ENCODE measurements at places on chromosomes 7 and 10.

DNA sequence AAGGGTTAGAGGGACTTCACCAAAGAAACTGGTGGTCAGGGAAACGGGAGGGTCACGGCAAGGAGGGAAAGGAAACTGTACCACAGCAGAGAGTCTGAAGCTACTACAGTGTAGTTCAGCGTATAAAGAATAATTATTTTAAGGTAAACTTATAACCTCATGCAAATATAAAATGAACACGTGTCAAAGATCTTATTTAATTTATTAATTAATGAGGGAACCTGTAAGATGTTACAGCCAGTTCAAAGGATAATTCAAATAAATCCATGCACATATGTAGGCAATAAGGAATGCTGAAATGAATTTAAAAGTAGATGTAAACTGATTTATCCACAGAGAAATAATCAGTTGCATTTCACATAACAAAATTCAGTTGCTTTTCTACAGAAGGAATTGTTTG is 49.4 kb upstream of the ATRNL1 start:
- no peak for DNase-seq

DNA sequence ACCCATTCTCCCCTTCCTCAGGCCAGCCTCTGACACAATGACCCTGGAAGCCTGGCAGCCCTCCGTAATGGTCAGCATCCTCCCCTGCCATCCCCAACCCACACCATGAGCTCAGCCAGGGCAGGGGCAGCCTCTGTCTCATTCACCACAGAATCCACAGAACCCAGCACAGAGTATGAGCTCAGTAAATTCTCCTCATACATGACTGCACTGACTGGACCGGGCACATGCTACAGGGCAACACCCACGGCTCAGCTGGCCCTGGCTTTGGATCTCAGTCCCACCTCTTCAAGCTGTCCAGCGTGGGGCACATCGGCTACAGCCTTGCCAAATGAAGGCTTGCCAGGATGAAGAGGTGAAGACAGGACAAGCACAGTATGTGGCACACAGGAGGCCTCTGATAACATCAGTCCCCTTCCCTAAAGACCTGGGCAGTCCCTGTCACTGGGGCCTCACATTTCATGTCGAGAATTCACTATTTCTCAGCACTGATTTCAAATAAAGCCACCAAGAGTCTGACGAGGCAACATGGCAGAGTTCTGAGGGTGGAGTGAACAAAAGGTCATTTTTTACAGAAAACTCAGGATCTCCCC is 7.9 kb downstream of the GPRIN2 start:
- DNase-seq: no peak

GRCh38 chr7:44930921-44931320 is 45.6 kb upstream of the PURB start:
- no peak for DNase-seq

DNA sequence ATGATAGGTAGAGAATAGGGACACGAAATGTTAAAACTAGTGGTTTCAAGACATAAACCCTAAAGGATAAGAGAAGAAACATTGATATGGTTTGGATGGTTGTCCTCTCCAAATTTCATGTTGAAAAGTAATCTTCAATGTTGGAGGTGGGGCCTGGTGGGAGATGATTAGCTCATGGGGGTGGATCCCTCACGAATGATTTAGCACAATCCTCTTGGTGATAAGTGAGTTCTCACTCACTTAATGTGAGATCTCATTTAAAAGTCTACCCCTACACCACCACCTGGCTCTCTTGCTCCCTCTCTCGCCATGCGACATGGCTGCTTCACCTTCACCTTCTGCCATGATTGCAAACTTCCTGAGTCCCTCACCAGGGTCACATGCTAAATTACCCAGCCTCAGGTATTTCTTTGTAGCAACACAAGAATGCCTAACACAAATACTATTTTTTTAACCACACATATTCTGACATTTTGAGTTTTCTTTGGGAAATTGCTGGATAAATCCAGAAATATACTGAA is 242.4 kb upstream of the PHF14 start:
- no peak for DNase-seq

DNA sequence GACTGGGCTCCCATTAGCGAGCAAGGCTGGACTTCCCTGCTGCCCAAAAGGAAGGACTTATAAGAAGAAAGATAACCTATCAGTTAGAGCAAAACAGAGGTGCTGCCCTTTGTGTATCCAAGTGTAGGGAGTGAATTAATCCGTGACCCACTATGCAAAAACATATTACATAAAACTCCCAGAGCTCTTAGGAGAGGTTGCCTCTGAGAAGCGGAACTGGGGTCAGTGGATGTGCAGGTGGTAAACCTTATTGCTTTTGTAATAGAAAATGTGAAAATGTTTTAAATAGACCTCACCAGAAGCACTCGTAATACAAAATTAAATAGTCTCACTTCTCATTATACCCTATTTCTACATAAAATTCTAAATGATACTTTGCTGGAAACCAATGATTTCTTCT is 17.1 kb upstream of the IL6 start:
- no peak for DNase-seq

DNA sequence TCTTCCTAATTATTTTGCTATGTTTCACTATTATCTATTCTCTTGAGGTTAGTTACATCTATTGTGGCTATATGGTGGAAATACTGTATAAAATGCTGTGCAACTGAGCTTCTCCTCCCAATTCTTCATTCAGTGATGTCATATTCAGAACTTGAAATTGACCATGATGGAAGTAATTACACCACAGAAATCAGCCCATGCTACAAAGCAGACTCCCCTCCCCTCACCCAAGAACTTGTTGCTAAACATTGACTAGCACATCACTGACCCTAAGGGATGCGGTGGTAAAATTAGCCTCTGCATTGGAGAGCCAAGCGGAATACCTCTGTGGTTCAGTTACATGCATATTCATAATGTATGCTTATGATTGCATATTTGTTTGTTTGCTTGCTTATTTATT is 8.8 kb downstream of the CALD1 start:
- no peak for DNase-seq

- no peak for DNase-seq
Measured at GRCh38 chr10:47042199-47042473, 130.9 kb downstream of the PTPN20 start.

- DNase-seq: no peak
Measured at GRCh38 chr10:129467359-129468064, 471 bp downstream of the MGMT start.

- no peak for DNase-seq
Measured at GRCh38 chr10:132506711-132507408, 30.7 kb upstream of the INPP5A start.

GRCh38 chr7:94127026-94127425 is 122.9 kb upstream of the BET1 start:
- no peak for DNase-seq

GRCh38 chr10:59781511-59781910 is 28.3 kb upstream of the MRLN start:
- DNase-seq: no peak

- no peak for DNase-seq
Measured at GRCh38 chr7:105594034-105594433, 12.7 kb upstream of the EFCAB10 start.

GRCh38 chr7:44505595-44505994 is 15.1 kb upstream of the NUDCD3 start:
- DNase-seq: no peak

- no peak for DNase-seq
Measured at GRCh38 chr7:157889480-157889879, 552.7 kb downstream of the DNAJB6 start.

- DNase-seq: no peak
Measured at GRCh38 chr7:91344911-91345310, 80.7 kb downstream of the FZD1 start.

GRCh38 chr7:100811480-100811879 is 15.8 kb downstream of the EPHB4 start:
- no peak for DNase-seq

DNA sequence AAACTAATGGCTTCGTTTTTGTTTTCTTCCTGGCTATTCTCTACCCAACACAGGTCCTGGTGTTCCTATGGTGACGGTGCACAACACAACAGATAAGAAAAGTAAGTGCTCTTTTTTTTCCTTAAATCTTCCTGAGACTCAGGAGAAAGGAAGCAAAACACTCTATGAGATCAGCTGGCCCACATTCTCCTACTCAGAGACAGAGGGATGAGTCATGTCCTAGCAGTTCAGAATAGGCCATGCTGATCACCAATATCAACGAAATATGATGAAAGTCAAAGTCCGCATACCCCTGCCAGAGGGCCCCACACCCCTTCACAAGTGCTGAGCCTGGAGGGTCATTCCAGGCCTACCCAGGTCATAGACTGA is 149.2 kb downstream of the PAXIP1 start:
- DNase-seq: no peak

- no peak for DNase-seq
Measured at GRCh38 chr10:69480068-69480412, 28.8 kb downstream of the TSPAN15 start.

GRCh38 chr7:130092598-130092997 is 22.3 kb downstream of the KLHDC10 start:
- no peak for DNase-seq

DNA sequence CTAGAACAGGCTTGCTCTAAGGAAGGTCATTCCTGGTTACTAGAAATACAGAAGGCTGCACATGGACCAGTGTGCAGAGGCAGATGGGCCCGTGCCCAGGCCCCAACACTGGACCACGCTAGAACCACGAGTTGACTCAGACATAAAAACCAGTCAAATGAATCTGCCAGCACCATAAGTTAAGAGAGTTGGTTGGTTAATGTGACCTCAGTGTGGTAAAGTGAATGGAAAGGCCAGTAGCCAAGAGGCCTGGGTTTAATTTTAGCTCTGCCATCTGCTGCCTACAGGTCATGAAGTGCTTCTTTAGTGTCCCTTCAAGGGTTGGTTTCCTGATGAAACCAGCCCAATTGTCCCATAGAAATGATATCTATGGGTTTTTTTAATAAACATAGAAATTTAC is 329.6 kb upstream of the NRP1 start:
- DNase-seq: no peak

DNA sequence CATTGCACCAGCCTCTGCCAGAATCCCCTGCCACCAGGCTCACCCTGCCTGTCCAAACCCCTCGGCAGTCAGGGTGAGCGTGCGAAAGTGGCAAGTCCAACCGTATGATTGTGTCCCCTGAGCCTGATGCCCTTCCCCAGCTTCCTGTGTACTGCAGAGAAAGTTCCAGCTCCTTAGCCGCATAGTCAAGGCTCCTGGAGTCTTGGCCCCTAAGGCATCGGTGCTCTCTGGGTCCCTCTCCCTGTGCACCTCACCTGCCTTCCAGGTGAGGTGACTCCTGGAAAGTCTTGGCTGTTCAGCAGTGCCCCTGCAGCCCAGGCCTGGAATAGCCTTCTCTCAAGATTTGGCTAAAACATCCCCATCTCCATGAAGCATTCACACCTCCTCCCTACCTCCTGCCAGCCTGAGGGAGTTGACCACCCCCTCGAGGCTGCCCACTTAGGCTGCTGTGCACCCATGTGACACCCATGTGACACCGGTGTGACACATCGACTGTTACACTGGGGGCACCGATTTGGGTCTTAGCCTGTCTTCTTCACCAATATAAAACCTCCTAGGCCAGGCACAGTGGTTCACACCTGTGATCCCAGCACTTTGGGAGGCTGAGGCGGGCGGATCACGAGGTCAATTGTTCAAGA is 56.1 kb upstream of the ELN start:
- no peak for DNase-seq

DNA sequence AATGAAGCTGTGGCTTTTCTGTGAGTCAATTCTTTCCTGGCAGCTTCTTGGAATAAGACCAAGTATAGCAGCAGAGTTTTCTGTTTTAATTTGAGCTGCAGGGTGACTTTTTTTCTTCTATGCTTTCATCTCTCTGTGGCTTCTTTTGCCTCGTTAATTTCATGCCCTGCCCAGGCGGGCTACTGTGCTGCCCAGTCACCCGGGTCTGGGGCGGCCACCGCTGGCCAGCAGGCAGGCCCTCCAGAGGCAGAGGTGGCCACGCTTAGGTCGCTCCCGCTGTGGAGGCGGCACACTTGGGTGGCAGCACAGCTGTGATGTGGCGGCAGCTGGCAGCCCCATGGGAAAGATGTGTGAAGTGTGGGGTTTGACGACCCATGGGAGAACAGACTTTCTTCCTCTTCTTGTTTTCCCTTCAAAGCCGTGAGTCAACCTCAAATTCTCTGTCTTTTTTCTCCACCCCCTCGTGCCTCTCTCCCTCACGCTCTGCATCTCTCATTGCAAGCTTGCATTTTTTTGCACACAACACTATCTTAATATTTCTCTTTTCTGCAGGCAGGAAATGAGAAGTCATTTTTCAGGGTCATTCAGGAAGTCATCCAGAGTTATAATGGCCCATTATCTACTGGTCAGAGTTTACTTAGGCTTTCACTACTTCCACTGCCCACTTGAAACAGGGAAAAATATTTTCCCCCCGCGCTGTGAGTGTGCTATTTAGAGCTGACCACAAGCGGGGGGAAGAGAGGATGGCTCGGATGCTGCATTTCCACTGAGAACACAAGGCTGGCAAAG is 67.8 kb downstream of the EGFR start:
- DNase-seq: no peak

DNA sequence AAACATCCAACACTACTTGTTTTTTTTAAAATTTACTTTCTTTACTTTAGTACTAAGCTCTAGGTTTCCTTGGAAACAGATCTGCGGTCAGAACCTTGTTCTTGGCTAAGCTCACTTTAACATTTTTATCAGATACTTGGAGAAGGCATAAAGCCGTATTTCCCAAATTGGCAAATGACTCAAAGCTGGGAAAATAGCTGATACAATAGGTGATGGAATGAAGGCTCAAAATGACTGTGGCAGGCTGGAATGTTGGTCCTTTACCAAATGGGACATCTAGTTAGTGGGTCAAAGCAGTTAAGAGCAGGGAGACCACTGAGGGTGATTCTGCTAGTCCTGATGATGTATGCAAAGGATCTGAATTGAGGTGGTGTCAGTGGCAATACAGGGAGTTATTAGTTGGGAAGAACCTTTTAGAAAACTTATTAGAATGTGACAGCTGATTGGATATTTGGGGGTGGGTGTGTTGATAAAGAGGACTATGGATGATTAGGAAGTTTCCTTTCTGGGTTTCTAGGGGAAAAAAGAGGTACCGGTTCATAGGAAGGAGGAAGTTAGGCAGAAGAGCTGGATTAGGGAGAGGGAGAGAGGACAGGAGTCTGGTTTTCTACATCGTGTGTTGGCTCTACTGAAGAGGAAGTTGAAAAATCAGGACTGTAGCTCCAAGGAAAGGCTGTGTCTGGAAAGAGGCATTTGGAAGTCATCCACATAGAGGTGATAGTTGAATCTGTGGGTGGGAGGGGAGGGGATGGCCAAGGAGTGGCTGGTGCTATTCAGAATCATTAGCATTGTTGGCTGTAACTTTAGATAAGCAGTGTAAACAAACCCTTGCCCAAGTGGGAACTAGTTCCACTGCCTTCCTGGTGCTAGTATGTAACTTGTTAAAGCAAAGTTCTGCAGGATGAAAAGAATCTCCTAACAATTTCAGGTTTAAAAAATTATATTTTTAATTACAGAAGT is 13.1 kb downstream of the PLCE1 start:
- no peak for DNase-seq

GRCh38 chr10:105514106-105514505 is 873.0 kb downstream of the SORCS3 start:
- DNase-seq: no peak

- DNase-seq: no peak
Measured at GRCh38 chr7:136517971-136518370, 350.5 kb upstream of the CHRM2 start.

- DNase-seq: no peak
Measured at GRCh38 chr10:35359056-35359455, 22.7 kb downstream of the CCNY start.
